Activated effector memory CD4-positive, alpha-beta T cell treated with anti-CD3 and anti-CD28 coated beads, Interleukin-2, amount 50 U/mL, for 16 hours (primary cell): ENCODE measurements at places on chromosomes 16 and 17.

DNA sequence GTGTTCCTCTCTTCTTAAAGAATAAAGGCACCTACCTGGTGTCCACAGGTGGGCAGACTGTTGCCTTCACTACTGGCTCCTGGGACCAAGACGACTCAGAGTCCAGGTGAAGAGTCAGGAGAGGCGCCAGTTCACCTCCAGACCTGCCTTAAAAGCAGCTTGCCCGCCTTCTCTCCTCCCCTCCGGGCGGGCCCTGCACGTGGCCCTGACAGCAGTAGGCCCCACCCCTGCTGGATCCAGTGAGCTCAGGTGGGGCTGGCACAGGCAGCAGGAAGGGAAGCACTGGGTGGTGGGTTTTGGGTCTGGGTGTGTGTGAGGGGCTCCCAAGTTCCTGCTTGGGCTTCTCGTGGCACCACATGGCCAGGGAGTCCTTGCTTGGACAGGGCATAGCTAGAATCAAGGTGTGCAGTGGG is at the start of gene TNS4:
Gene TNS4 (minus strand): TSS at position 125 of the 413 bp plus-strand sequence. CDS start 5,198 bp downstream, outside the sequence.
- DNase-seq: no peak

DNA sequence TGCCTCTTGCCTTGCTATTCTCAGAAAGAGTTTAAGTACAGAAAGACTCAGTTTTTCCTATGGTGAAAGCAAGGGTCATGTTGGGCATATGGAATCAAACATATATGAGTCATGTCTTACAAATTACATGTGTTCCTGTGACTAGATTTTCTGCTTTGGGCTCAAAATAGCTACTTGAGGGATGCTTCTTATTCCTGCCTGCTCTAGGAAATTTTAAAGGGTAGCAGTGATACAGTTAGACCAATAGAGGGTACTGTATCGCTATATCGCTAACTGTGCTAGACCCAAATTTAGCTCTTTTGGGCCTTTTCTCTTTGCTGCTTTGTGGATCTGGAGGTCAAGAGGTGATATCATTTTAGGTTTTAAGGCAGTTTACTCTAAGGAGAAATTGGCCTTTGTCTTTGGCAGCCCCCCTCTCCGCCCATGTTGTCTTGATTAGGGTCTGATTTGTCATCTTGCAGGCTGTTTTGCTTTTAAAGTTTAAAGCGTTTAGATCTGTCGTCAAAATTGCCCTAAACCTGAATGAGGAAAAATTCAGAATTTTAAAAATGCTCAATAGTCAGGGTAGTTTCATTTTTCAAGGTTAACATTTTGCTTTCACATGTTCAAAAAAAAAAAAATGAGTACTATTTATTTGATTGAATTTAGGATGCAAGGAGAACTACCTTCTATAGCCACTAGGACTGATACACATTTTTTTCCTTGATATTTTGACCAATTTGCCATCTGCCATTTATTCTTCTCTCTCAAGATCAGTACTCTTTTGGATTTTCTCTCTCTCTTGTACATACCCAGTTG is 8.8 kb downstream of the NFATC3 start:
- DNase-seq: no peak

DNA sequence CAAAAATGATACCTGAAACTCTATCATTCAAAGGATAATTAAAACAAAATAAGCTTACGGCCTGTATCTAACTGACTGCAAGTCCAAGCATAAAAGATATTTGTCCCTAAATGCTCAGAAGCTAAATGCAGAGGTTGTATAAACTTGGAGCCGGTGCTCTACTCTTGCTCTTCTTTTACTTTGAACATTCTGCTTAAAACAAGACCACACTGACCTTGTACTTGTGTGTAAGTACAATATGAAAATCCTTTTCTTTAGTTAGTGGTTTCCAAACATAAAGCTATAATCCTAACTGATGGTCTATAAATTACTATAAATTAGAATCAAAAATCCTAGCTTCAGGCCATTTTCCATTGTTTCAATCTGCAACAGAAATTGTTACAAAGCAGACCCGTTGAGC is 74.6 kb downstream of the SPAG9 start:
- DNase-seq: no peak

GRCh38 chr16:8620535-8620934 is 963 bp upstream of the METTL22 start:
- DNase-seq: no peak

DNA sequence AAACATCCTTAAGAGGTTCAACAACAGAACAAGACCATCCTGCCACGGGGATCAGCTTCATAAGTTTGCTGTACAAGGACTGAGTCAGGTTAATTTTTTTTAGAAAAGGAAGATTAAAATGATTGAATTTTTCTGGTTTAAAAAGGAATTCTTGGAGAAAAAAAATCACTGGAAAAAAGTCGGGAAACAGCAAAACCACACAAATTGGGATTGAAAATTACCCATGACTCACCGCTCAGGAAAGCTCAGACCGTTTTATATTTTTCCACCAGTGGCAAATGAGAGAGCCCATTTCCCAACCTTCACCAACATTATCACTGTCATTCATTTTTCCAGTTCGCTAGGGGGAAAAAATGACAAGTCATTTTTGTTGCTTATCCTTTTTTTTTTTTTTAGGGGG is 46.6 kb downstream of the MRM3 start:
- no peak for DNase-seq

DNA sequence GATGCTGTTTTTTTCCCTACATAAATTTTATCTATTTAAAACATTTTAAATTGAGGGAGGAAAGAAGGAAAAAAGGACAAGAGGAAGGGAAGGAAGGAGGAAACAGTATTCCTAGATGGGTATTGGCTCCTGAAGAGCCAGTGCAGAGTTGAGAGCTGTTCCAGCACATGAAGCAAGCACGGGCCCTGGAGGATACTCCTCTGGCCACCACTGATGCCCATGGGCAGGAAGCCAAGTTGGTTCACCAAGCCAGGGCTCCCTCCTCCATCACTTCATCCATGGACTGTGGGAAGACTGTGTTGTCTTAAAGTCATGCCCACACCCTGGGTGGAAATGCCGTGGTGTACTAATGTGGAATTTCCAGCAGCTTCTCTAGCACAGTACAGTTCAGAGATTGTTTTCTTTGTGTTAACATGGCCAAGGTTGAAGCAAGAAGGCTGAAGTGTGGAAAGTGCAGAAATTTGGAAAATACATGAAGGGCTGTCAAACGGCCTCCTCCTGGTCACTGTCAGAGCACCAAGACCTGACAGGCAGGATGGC is 23.9 kb upstream of the NOS2 start:
- no peak for DNase-seq

GRCh38 chr17:31558748-31559583 is 167.5 kb downstream of the RAB11FIP4 start:
- peak; percentile 86 for DNase-seq
